ENCODE measurements at places on chromosomes 12 and 14. TPM values are rescaled to one million over a fixed set of nuclear protein-coding genes. Genes with fewer than 3 reads are reported as not detected.

- no peak for DNase-seq
Measured at GRCh38 chr12:115752913-115753726, 524.4 kb downstream of the MED13L start.

GRCh38 chr12:126926023-126926594 is 1340.9 kb upstream of the TMEM132C start:
- DNase-seq = no peak

GRCh38 chr14:79510659-79511058 is 700.6 kb downstream of the DIO2 start:
- no peak for DNase-seq

DNA sequence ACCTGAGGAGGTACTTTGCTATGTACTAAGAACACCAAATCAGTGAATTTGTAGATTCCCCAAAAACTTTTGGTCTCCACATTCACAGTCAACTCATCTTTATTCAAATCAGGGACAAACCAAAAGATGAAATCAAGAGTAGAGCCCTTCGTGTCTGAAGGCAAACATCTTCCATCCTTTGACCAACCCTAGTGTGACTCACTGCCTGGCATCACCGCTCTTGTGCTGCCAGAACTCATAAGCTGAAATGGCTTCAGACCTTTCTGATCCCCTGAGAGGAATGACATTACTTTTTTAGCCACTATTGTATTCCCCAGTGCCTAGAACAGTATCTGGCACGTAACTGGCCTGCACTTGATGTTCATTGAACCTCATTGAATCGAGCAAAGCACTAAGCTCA is 50.1 kb downstream of the GOLGA5 start:
- no peak for DNase-seq

GRCh38 chr12:11863478-11863906 is 207.2 kb upstream of the BCL2L14 start:
- DNase-seq = no peak

GRCh38 chr14:55718551-55718950 is 138.5 kb downstream of the KTN1 start:
- DNase-seq = no peak

DNA sequence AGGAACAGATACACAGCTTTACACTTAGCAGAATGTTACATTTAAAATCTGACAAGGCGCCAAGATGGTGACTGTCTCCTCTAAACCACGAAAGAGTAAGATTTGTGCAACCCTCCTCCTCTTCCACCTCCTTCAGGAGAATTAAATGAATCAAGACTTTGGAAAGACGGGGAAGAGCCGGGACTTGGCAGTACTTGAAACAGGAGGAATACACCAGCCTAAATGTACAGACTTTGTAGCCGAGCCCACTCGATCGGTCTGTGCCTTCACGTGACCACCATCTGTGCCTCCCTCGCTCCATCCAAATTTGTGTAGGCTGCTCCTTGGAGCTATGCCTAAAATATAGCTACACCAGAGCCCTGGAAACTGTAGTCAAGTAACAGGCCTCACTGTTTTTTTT is 38.3 kb downstream of the SSPN start:
- DNase-seq = no peak

DNA sequence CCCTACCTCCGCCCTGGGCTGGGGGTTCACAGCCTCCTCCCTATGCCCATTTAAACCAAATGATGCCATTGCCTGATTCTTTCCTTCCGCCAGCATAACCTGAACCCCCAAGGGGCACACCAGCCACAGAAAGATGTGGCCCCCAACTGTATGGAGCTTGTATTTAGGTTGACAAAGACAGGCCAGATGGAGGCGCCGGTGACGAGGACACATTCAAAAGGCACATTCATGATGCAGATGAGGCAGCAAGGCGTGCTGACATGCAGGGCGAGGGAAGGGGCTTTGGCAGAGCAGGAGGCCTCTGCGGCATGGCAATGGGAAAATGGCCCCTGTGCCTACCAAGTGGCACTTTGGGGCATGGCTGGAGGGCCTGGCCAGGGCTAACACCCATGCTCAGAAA is 112.2 kb downstream of the RFLNA start:
- DNase-seq = no peak

- DNase-seq = no peak
Measured at GRCh38 chr12:74381958-74382357, 155.7 kb upstream of the ATXN7L3B start.

DNA sequence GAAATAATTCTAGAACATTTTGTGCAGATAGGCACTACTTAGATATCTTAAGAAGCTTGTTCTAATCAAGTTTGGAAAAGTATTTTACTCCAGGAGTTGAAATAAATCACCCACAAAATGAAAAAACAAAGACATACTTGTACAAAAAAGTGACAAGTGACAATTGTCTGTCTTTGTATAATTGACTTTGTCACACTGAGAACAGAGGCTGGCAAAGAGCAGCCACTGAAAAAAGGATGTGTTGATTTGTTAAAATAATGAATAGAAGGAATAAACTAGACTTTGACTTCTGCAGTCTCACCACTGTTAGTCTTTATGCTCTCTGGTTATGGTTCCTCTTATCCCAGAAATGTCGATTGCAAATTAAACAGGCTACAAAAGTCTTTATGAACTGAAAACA is 77.6 kb downstream of the PTPRR start:
- DNase-seq = no peak

GRCh38 chr12:93894391-93895088 is 217.4 kb downstream of the CRADD start:
- DNase-seq = no peak

DNA sequence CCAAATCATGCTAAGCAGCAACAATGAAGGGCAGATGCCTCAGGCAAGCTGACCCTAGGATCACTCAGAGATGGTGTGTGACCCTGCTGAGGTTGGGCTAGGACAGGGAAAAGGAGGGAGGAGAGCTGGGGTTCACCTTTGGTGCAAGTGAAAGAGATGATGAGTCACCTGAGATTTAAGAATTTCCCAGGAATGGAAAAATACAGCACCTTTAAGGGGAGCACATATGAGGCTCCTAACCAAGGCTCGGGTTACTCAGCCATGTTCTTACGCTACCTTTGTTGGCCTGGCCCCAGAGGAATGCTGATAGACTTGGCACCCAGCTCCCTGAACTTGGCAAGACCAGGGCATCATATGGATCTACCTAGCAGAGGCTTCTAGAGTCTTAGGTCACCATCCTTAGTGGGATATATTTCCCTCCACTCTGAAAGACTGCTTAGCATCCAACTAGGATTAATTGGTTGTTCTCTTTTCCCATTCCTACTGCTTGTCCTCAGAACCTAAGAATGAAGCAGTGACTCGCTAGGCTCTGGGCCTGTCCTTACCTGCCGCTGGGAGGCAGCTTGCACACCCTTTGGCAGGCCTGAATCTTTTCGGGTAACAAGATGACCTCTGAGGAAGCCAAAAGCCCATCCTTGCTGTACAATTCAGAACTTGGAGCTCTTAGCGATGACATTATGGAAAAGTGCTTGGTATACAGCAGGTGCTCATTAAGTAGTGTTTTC is 4.0 kb upstream of the NAA25 start:
- no peak for DNase-seq

The TAS2R7 gene
- total RNA-seq = not detected

The L2HGDH gene
- 20.7 TPM for total RNA-seq

The RPS6KL1 gene
- total RNA-seq = 4.8 TPM

The RERGL gene
- not detected for total RNA-seq

The OR4E2 gene
- not detected for total RNA-seq

The LMBR1L gene
- 64.0 TPM for total RNA-seq

Data from activated naive CD4-positive, alpha-beta T cell treated with anti-CD3 and anti-CD28 coated beads, Interleukin-2, amount 50 U/mL, for 72 hours (primary cell).